ENCODE measurements at places on chromosomes 1 and 21.

DNA sequence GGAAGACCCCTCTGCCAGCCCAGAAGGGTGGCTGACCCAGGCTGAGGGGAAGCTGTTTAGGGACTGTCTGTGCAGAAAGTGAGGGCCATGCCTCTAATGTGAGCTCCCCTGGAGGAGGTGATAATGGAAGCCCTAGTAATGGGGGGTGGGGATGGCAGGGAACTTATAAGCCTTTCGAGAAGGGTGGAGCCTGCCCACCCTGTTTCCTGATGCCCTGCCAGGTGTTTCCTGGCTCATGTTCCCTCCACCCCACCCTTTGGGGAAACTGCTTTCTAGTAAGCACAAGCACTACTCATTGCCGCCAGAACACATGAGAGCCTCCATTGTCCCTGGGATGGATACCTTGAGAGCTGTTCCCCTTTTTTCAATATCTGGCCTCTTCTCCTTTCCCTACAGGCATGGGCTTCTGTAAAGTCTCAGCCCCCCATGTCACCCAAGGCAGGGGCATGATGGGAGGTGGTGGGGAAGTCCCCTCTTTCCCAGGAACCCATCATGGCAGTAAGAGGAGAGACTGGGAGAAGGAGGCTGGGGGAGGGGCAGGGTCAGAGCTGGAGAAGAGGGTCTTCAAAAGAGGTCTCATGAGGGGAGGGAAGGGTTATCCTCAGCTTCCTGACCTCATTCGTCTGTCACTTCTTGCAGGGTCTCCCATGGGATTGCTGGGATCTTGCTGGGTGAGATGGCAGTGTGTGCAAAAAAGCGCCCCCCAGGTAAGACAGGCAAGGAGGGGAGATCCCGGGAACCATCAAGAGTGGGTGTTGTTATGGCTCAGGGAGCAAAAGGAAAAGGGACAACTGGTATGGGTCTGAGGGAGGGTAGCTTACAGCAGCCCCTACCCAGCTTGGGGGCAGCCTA is 2.4 kb downstream of the ATP8B2 start:
- peak; percentile 48 for DNase-seq

DNA sequence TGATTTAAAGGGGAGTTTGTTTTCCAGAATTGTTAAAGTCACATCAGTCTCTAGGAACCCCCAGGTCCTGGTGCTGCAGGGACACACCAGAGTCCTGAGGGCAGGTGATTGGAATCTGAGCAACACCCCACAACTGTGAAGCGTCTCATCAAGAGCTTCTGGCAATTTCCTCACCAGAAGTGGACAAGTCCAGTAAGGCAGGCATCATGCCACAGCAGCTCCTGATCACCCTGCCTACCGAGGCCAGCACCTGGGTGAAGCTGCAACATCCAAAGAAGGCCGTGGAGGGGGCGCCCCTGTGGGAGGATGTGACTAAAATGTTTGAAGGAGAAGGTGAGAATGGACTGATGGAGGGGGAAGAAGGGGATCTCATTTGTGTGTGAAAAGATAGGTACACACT is 2.1 kb downstream of the ZFP69 start:
- DNase-seq = no peak

- peak; percentile 2 for DNase-seq
Measured at GRCh38 chr1:158285756-158286241, 3.9 kb upstream of the CD1C start.

DNA sequence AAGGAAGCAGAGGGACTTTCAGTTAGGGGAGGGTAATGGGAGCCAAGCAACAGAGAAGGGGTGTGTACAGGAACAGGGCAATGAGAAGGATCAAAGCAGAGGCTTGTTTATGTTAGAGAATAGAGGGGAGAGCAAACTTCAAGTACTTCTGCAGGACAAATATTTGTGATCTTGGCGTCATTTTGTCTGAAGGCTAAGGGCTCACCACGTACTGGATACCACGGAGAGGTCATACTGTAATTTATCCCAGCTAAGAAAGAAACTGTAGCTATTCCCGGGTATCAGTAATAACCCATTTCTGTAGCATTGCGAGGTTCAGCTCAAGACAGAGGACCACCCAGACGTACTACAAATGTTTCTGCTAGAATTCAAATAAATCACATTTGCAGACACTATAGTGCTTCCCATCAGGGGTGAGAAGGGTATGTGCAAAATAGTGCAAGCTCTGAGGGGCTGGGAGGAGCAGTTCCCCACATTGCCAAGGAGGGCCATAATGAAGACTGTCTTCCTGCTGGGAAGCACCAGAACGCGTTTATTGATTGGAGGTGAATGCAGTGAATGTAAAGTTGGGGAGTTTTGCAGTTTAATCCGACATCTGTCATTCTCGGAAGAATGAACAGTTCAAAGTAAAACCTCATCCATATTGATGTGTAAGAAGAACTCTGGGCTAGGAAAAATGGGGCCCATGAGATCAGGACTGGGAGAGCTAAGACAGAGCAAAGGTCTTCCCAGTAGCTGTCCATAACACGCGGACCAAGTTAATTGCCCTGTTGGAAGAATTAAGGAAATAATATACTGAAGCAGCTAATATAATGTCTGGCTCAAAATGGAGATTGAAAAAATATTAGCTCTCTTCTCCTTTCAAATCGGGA is 136.9 kb downstream of the RWDD3 start:
- no peak for DNase-seq

- DNase-seq = no peak
Measured at GRCh38 chr1:22594396-22594795, 31.1 kb downstream of the EPHA8 start.

- no peak for DNase-seq
Measured at GRCh38 chr1:205545001-205545919, 40.8 kb downstream of the CDK18 start.

- peak; percentile 83 for DNase-seq
Measured at GRCh38 chr1:172134087-172134731, 286.3 kb upstream of the C1orf105 start.

- no peak for DNase-seq
Measured at GRCh38 chr1:90854397-90854924, 137.4 kb upstream of the BARHL2 start.

- DNase-seq = no peak
Measured at GRCh38 chr21:36751383-36751782, 52.5 kb downstream of the SIM2 start.

DNA sequence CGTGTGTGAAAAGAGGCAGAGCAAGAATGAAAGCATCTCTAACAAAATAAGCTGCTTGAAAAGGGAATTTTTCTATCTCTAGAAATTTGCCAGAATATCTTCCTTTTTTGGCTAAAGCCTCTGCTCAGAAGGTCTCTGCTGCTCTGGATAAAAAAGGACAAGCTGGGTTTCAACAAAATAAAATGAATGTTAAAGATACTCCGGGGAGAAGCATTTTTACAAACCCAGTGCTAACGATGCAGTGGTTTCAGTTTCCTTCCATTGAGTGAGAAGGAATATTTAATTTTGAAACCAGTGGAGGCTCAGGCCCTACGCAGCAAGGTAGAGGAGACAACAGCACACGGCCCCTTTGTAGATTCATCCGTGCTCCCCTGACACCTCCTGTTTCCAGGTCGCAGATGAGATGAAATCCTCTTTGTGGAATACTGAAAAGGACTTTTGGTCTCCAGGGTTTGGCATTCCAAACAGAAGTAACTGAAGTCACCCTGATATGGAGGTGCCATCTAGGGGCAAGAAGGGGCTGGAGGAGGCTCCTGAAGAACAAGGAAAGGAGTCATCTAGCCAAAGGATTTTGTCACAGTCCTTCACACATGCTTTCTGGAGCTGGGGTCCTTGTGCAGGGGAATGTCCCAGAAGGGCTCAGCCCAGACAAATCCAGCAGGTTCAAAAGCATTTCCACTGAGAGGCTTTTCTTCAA is 65.7 kb upstream of the SYT6 start:
- DNase-seq = no peak

GRCh38 chr1:193019442-193020026 is 39.6 kb downstream of the UCHL5 start:
- DNase-seq = peak; percentile 58

DNA sequence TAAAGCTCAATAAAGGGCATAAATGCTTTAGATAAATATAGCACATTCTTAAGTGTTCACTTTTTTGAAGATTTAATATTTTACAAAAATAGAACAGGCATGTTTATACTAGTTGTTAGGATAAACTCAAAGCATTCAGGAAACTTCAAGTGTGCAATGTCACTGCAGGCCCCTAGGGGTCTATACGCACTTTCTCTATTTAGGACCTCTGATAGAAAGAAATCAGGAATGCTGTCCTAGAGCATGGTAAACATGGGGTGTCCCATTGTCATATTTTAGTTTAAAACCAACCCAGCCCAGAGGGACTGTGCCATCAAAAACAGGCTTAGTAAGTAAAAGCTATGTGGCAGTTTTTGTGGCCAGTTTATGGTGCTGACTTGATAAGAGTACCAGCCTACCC is 102.2 kb downstream of the BARHL2 start:
- no peak for DNase-seq

DNA sequence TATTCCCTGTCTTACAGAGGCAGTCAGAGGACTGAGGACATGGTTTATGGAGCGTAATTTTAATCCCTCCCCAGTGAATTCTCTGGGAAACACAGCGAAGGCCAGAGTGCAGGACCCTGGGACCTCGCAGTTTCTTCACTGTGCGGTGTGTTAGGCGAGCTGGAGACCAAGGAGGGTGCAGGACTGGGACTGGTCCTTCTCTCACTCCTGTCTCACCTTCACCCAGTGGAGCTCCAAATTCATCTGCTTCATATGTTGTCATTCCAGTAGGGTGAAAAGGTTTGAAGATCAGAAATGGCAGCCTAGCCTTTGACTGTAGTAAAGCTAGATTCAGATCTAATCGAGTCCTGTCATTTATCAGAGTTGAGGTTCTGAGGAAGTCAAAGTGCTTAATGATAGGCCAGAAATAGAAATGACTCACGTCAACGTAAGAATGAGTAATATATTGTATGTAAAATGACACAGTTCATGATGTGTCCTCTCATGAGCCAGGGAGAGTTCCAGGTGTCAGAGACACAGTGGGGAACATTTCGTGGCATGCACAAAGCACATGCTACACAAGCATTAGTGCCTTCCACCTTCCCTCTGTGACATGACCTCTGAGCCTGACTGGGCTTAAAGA is 647.5 kb downstream of the SMYD3 start:
- peak; percentile 87 for DNase-seq

DNA sequence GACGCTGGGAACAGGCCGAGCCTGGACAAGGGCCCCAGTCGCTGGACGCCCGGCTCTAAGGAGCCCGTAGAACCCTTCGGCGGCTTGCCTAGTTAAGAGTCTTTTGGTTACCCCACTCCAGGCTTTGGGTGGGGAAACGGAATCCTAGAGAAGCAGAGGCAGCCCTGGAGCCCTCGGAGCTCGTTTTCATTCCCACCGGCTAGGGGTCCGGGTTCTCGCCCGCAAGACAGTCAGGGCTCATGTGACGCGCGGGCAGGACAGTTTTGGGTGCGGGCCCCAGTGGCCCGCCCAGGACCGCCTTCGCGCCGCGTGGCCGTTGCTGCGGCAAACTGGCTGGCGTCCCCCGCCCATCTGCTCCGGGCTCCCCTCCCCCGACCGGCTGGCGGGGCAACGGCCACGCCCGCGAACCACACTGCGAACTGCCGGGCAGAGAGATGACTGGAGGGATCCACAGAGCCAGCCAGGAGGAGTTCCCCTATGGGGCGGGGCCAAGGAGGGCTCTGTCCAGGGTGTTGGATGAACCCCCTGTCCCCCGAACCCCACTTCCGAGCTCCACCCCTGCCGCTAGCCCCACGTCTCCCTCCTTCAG is 829 bp upstream of the HES2 start:
- no peak for DNase-seq

GRCh38 chr21:23960769-23961168 is 1646.5 kb downstream of the MRPL39 start:
- DNase-seq = no peak

GRCh38 chr1:92466683-92467352 is 19.9 kb downstream of the GFI1 start:
- DNase-seq = no peak

DNA sequence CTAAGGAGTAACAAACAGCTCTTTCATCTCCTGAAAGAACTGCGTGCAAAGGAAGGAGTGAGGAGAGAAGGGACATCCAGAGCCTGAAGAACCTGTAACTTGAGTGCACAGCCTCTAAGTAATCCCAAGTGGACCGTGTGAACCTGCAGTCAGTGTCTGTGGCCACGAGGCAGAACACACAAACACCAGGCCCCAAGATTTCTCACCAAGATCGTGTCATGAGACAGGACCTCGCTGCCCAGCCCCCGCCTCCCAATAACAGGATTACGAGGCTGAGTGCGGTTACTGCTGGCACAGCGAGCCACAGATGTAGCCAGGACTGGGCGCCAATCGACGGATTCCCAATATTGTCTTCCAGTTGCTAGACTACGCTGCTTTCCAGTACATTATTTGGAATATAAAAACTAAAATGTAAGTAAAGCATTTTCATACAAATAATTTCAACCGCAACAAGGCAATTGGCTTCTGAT is 101.3 kb upstream of the SLC25A33 start:
- DNase-seq = no peak

DNA sequence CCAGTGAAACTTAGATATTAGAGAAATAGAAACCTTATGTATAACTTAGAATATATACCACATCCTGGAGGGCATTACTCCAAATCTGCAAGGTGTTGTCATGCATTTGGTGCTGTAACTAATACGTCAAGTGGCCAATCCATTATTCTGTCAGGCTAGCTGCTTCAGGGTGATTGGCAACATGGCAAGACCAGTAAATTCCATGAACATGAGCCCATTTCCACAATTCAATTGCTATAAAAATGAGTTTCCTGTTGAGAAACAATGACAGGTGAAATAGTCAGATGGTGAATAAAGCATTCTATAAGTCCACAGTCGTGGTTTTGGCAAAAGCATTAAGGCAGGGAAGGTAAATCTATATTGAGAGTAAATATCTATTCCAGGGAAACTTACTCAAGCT is 566.0 kb downstream of the ADGRL2 start:
- peak; percentile 90 for DNase-seq

DNA sequence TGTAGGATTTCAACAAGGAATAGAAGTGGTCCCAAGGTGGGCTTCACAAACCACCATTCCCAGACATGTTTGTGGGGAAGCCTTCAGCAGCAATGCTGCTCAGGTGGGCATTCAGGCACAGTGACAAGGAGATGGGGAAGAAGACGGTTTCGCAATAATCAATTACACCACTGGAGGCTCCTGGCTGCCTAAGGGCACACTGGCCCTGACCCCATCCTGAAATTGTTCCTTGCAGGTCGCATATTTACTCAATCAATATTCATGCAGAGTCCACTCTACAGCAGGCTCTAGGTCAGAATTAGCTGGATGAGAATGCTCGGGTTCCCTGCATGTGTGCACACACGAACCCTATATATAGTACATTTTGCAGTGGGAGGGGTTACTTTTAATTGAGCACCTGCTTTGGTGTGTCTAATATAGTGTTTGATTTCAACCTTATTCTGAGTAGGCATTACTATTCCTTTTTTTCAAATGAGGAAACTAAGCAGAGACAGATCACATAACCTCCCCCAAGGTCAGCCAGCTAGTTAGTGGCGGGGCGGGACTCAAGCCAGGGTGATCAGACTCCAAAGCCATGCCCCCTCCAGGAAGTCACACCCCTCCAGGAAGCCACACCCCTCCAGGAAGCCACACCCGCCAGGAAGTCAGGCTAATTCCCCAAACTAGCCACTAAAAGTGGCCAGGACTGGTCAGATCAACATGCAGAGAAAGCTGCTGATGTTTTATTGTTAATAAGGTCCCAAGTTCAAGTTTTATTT is 106.5 kb downstream of the HLCS start:
- DNase-seq = peak; percentile 67

GRCh38 chr1:38997901-38998190 is 6.8 kb downstream of the AKIRIN1 start:
- no peak for DNase-seq

Measured in bronchial epithelial cell (primary cell).